ENCODE measurements at places on chromosomes 6 and 20.

DNA sequence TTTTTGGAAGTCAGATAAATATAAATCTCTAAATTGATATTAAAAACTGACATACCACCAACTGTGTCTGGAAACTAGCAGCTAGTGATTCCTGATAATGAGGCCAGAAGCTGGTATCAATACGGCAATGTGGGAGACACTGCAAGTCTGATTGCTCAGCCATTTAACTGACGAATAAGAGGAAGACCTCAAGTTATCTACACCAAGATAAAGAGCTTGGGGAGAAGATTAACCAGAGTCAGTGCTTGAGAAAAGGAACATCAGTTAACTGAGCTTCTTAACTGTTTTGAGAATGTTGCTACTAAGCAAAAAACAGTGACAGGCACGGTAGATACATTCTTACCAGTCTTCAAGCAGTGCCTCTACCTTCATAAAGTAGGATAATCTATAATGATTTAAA lies 140.4 kb upstream of the TENT5A start:
- peak; percentile 79 for DNase-seq

GRCh38 chr20:8735674-8736073 lies 333.2 kb upstream of the PLCB4 start:
- DNase-seq = no peak

GRCh38 chr20:38392356-38392755 lies 42.8 kb downstream of the SNHG17 start:
- no peak for DNase-seq

DNA sequence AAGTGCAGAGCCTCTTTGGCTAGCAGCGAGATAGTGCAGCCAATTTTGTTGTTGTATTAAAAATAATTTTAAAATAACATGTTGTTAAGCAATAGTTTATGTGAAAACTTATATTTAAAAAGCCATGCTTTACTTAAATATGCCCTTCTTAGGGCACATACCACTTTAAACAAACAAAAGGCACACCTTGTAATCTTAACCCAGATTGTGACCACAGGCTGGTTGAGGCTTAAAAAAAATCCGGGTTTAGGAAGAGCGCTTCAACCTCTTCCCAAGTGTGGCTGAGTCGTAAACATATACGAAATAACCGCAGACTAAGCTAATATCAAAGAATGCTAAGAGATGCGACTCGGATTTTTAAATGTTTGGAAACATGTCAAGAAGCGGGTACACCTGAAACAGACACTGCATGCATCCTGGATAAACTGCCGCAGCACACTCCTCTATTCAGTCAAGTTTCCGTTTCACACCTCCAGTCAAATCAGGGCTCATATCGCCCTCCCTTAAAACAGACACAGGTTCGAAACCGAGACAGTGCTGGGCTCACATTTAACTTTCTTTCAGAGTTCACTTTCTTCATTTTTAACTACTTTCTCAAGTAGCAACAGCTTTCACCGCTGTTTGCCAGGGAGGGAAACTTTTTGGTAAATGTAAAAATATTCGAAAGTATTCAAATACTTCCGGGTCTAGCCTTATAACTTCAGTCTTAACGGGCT lies 1.5 kb downstream of the DEK start:
- DNase-seq = peak; percentile 30

DNA sequence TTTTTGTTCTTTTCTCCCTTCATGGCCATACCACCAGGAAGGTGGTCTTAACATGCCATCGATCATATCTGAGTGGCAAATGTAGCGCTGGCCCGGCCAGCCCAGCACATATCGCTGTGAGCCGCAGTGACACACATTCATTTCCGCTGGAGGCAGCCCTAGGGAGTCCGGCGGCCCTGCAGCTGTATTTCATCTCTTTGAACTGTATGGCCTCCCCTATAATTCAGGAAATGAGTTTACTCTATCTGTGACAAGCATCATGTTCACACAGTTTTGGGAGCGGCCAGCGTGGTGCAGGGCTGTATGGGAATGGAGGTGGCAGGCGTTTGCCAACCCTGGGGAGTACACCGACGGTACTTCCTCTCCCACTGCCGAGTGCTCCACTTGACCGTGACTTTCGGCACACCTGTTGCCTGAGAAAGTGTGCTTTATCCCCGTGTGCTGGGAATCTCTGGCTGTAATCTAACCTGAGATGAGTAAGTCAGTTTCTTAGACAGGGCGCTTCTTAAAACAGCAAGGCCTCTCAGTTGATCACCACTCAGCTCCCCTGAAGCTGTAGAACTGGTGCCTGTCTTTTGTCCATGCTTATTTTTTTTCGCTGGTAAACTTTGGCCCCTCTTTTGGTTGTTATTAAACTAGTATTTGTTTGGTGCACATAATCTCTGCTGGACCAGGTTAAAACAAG lies 257.1 kb upstream of the TAB2 start:
- no peak for DNase-seq

DNA sequence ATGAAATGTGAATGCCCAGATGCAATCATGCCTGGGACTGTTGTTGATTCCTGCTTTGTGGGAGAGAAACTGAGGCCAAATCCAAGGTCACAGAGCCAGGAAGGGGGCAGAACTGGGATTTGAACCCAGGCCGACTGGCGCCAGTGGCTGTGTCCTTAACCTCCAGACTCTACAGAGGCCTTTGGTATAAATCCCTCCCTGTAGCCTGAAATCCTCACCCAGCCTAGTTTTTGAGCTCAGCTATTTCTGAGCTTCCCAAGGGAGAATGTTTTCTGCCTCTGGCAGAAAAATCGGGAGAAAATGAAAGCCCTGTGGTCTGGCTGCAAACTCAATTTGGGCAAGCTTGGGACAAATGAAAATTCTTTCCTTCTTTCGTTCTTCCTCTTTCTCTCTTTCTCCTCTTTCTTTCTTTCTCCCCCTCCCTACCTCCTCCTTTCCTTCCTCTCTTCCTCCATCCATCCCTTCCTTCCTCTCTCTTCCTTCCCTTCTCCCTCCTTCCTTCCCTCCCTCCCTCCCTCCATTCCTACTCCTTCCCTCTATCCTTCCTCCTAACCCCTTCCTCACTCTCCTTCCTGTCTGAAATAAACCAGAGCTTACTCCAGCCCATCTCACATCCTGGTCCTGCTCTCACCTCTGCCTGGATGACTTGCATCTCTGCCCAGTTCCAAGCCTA lies 34.9 kb downstream of the SNAI1 start:
- DNase-seq = no peak

DNA sequence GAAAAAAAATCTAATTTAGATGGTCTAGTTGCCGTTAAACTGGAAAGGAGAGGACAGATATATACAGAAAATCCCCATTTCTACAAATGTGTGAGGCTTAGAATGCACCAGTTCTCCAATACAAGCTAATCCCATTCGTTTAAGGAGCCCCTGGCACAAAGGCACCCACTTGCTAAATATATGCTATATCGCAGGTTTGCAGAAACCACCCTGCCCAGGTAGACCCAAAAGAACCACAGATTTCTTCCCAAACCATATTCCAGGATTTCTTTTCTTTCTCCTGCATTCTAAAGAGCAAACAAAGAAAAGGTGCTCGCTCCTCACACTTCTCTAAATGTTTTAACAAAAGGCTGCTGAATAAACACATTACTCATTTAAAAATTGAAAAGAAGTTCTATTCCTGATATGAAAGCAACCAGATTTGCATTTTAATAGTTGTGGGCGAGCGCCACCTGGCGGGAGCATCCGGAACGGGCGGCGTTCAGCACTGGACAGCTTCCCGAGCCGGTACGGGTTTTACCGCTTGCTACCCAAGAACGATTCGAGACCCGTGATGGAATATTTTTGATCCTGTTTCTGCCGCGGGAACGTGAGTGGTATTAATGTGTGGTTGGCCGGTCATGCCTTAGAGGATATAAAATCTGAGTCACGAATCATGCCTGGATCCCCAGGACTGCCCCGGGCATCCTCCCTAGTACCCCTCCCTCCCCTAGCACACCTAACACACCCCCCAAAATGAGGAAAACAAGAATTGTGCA lies 2.1 kb downstream of the PTPRT start:
- DNase-seq = peak; percentile 62

DNA sequence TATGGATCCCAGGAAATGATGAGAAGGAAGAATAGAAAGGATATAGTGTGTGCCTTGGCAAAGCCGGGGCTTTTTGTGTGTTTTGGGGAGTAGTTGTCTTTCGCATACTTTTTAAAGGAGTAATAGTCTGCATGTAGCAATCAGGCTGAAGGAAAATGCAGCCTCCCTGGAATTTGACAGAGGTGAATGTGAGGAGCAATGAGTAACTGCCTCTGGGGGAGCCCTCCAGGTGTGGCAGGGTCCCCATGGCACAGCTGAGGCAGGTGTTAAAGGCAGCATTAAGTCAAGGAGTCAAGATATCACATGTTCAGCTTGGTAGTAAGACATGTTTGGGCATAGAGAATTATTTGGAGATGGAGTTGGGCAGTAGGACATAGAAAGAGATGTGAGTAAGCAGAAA lies 203.1 kb downstream of the C6orf118 start:
- DNase-seq = no peak

- no peak for DNase-seq
These were observed 10.3 kb downstream of the PREX1 start for GRCh38 chr20:48817367-48818030.

DNA sequence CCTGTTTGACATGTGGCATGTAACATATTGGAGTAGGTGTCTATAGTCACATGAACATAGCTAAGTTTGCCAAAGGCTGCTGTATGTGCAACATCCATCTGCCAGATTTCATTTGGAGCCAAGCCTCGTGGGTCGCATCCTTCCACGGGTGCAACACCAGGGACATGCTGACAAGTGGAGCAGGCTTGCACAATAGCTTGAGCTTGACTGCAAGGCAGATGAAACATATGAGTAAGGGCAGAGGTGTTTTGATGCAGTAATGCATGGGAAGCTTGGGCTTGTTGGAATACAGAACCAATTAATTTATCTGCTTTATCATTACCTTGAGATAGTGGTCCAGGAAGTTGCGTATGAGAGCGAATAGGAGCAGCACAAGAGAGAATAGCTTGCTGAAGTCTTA lies 74.1 kb upstream of the BTN3A2 start:
- DNase-seq = no peak

- no peak for DNase-seq
These were observed 299.9 kb downstream of the EYA4 start for GRCh38 chr6:133541040-133541439.

GRCh38 chr20:23360531-23360930 lies 1.5 kb upstream of the GZF1 start:
- DNase-seq = no peak

DNA sequence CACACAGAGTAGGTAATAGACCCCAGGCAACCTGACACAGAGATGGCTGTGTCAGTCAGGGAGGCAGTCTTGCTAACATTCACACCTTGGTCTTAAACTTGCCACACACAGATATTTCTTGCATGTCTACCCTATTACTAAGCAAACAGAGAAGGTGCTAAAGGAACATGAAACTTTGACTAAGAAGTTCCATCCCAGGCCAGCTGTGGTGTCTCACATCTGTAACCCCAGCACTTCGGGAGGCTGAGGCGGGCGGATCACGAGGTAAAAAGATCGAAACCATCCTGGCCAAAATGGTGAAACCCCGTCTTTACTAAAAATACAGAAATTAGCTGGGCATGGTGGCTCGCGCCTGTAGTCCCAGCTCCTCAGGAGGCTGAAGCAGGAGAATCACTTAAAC lies 222.4 kb upstream of the JARID2 start:
- DNase-seq = no peak

DNA sequence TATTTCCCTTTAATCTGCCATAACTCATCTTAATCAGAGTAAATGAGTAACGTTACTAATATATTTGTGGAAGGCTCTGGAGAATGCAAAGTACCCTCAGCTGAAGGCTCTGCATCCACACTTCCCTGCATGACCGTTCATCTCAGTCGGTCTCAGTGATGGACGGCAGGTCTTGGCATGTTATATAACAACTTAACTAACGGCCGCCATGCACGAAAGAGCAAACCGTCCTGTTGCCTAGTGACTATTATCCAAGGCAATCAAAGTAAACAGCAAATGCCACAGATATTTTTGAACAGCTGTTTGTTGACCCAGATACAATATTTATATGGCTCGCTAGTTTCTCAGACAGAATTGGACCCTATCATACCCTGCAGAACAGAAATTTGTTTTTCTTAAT lies 194.9 kb upstream of the SMLR1 start:
- DNase-seq = no peak

- peak; percentile 86 for DNase-seq
These were observed 23.6 kb downstream of the VPS52 start for GRCh38 chr6:33247977-33248642.

DNA sequence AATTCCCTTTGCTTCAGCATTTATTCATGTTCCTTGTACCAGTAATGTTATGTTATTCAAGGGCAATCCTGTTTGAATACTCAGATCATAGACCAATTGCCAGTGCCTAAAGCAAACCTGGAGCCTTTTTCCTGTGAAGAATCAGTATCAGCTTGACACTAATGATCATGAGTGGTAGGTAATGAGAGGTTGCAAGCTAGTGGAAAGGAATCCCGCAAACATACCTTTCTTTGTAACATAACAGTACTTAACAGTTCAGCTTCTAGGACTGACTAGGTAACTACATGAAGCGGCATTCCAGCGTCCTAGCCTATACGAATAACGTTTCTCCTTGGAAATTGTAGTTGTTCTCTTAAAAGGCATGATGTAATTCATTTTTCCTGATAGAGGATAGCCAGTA lies 253.7 kb downstream of the TMEM242 start:
- no peak for DNase-seq

DNA sequence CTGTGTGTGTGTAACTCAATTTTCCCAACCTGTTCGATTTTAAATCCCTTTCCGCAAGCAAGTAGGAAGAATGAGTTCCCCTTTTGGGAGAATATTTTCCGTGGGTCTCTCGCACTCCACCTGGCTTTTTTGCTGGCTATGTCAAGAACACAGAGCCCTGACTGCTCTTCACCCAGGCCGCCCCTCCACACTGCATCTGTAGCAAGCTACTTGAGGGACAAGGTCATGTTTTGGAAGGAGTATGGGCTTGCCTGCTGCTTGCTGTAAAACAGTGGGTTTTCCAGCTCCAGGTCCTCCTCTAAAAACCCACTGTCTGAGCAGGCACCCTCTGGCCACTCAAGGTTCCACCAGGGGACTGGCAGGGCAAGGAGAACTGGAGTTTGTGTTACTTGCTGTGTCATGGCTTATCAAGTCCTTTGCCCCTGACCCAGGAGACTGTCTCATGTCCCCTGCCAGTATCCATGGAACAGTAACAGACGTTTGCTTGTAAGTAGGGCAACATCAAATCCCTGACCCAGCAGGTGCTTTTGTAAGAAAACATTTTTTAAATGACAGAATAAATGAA lies 35.5 kb upstream of the SYNJ2 start:
- DNase-seq = no peak

GRCh38 chr6:168017629-168018028 lies 20.2 kb downstream of the KIF25 start:
- peak; percentile 34 for DNase-seq

DNA sequence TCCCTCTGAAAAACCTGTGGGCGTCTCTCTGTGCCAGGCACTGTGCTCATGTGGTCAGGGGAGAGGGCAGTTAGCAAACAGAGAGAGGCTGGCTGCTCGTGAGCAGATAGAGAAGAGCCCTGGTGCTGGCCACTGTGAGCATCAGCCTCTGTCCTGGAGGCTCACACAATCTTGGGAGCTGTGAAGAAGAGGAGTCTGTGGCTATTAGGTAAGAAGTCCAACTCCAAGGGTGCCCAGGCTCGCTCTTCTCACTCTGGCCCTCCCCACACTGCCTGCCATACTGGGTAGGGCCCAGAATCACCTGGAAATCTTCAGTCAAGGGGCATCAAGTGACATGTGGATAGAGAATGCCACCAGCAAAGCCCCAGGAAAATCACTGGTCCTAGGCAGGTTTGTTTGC lies 14.1 kb downstream of the SCML4 start:
- DNase-seq = no peak

All from fibroblast of villous mesenchyme (primary cell).